NCI-H460 (cell line): ENCODE measurements at places on chromosomes 5 and 9.

DNA sequence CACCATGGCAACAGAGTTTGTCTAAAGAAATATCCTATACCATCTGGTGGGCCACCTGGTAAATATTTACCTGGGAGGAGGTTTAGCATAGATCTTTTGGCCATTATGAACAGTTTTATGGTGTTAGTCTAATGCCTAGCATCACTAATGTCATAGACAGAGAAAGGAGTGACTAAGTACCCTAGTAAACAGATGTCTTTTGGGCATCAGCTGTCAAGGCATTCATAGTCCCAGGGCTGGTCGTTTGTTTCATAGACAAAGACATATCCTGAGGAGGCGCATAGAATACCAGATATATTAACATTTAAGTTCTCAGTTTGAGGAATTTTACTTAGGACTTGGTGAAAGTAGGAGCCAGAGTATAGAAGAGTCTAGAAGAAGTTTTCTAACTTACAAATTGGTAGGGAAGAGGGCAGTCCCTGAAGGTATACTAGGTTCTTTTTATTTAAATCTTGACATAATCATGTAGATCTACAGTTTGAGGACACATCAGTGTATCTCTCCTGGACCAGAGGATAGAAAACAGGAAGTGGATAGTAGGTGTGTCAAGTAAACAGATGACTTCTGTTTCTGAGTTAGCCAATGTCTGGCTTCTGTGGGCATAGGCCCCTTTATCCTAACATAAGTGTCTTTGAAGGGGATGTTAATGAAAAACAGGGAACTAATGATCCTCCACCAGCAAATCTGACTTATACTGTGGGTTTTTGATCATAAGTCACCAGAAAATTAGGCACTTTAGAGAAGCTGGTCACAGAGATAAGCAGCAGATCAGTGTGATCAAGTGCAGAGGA is 105.0 kb upstream of the PRSS3 start:
- DNase-seq: no peak

DNA sequence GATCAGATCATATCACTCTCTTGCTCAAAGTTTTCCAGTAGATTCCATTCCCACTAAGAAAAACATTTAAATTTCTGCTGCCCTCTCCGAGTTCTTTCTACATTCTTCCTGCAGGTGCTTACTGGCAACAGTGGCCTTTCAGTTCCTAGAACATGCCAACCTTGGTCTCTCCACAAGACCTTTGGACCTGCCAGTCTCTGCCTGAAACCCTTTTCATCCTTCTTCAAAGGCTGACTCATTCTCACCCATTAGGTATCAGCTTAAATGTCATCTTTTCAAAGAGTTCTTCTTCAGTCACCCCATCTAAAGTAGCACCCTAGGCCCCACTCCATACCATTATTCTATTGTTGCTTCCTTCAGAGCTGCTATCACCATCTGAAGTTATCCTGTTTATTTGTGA is 21.8 kb downstream of the PPIC start:
- no peak for DNase-seq

GRCh38 chr9:121780177-121781040 is 129.0 kb downstream of the DAB2IP start:
- DNase-seq: no peak

- no peak for DNase-seq
Observed at GRCh38 chr9:38404314-38404713, 11.8 kb downstream of the ALDH1B1 start.

DNA sequence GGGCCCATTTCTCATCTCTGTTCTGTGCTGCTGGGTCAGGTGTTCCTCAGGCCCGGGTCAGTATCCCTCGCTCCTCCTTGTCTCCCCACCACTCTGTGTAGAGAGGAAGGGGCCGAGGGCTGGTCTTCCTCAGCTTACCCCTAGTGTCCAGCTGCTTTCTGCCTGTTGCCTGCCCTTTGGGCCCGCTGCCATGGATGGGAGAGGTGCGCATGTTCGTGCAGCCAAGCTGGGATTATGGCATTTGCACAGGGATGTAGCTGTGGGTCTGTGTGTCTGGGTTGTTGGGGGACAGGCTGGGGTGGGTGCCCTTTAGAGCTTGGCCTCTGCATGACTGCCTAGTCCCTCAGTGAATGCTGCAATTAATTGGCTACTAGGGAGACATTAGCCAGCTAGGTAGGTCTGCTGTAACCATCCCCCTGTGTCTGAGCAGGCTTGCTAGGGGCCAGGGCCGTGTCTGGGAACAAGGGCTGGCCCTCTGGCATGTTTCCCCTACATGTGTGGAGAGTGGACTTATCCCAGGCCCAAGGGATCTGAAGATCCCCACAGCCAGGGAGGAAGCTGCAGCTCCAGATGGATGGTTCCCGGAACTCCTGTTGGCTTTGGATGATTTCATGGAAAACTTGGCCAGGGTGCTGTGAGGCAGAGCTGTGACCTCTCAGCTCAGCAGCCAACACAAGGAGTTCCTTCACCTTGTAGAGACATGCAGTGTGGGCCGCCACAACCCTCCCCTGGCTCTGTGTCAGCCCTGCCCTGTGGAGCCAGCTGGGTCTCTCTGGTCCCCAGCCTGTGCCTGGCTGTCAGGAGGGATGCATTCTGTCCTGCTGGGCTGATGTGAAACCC is 161.9 kb downstream of the MACROH2A1 start:
- no peak for DNase-seq

- peak; percentile 51 for DNase-seq
Observed at GRCh38 chr9:3962971-3963642, 336.8 kb downstream of the GLIS3 start.

DNA sequence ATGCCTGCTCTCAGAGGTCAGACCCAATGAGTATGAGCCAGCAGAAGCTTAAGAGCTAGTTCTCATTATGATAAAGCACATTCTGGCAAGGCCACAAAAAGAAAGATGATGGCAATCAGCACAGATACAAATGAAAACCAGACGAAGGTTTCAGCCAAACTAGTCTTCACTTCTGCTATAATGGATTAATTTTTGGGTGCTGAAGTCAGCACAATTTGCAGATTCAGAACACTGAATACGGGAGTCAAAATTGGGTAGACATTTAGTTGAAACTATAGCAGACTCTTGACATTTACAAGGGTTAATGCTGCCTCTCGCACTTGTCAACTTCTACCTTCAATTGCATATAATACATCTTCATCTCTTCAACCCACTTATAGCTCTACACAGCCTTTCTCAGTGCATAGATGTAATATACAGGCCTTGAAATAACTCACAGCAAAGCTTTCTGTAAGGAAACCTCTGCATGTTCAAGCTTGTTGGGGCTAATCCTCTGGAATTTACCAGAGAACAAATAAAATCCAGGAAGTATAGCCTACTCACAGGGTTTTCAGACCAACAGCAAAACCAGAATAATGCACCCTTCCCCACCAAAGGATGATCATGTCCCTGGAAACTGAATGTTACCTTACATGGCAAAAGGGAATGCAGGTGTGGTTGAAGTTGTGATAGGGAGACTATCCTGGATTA is 77.1 kb downstream of the BAAT start:
- DNase-seq: no peak

- no peak for DNase-seq
Observed at GRCh38 chr9:72886386-72886785, 66.5 kb downstream of the ALDH1A1 start.

GRCh38 chr9:134291961-134292871 is 34.0 kb upstream of the RXRA start:
- no peak for DNase-seq

GRCh38 chr5:139763930-139764791 is 31.4 kb upstream of the PSD2 start:
- DNase-seq: no peak

DNA sequence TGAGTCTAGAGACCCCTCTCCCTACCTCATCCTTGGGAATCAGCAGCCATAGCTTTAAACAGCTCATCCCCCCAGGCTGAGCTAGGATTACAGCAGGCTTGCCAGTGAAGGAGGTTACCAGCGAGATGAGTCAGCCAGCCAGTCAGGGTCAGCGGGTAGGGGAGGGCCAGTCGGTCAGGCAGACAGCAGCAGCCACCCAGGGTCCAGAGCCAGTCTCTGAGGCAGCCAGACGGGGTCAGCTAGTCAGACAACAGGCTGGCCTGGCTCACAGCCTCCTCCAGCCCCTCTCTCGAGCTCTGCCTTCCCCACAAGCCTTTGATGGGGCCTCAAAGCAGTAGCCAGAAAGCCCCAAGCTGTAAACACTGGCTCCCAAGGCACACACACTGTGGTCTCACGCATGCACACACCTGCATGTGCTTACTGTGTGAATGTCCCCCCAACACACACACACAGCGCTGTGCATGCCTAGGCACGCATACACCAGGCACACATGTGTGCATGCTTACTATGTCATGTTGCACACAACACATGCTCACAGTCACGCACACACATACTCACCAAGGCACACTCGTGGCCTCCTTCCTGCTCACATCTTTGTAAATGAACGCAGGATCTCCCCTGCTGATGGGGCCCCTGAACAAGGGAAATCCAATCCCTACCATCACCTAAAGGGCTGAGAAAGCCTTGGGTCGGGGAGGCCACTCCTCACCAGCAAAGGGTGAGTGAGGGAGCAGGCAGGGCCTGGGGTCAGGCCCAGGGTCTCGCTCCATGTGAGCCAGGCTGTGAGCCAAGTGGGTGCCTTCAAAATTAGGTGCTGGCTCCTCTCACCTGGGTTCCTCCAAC is 28.2 kb upstream of the CPLX2 start:
- peak; percentile 48 for DNase-seq

GRCh38 chr5:173790836-173791546 is 97.2 kb upstream of the CPEB4 start:
- DNase-seq: no peak

DNA sequence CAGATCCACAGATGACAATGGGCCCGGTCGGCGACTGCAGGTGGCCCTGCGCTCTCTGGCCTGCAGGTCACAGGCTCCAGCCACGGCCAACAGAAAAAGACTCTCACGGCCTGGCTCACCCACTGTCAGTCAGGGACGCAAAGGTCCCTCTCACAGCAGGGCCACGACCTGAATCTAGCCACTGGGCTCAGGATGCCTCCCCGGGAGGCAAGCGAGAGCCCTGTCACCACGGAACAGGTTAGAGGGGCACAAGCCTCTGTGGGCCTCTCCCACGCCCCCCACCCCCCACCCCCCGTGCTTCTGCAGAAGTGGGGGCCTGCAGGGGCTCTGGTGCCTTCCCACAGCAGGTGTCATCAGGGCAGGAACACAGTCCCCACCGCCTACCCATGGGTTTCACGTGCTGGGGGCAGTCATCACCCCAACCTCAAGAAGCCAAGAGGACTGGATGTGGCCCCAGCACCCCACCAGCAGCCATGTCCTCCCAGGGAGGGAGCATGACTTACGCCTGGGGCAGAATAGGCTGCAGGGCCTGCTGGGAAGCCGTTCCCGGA is 17.3 kb upstream of the EGFL7 start:
- DNase-seq: no peak

GRCh38 chr5:107580889-107581820 is 89.6 kb downstream of the EFNA5 start:
- DNase-seq: no peak

DNA sequence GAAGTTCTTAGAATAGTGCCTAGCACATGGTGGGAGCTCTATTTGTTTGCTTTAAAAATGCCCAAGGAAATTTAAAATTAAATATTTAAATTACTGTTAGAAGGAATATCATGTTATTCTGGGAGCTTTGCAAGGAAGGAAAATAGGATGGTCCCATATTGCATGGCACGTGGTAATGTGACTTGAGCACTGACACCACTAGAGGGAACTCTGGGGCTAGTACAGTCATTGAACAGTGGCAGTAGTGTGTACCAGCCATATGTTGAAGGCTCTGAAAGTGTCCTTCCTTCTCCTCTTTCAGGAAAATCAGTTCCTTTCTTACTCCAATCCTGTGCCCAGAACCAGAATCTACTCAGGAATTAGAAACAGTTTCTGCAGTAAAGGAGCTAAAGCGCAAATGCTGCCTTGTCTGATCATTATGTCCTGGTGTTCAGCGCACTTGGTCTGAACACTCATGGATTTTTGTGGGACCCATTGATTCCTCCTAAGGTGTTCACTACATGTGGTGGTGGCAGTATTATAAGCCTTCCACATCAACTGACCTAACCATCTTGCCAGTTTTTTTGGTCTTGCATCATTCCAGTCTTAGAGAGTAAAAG is 54.1 kb downstream of the GDA start:
- DNase-seq: peak; percentile 54

GRCh38 chr5:14059810-14060209 is 83.3 kb upstream of the TRIO start:
- no peak for DNase-seq

DNA sequence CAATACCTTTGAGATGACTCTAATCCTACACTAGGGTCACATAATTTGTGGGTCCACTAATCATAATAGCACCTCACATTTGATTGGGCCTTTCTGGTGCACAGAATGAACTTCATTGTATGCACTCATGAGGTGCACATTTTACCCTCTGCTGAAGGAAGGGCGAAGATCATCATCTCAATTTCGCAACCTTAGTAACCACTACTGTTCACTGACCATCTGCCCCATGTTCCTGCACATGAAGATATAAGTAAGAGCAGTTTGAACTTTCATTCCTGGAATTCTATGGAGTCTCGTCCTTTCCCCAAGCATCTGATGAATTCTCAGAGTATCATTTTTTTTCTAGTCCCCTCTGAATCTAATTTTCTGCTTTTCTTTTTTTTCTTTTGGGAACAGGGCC is 21.2 kb downstream of the GAS1 start:
- no peak for DNase-seq

- DNase-seq: no peak
Observed at GRCh38 chr9:108783731-108784495, 71.9 kb downstream of the ACTL7B start.

GRCh38 chr5:163867738-163868137 is 362.3 kb downstream of the MAT2B start:
- DNase-seq: no peak

DNA sequence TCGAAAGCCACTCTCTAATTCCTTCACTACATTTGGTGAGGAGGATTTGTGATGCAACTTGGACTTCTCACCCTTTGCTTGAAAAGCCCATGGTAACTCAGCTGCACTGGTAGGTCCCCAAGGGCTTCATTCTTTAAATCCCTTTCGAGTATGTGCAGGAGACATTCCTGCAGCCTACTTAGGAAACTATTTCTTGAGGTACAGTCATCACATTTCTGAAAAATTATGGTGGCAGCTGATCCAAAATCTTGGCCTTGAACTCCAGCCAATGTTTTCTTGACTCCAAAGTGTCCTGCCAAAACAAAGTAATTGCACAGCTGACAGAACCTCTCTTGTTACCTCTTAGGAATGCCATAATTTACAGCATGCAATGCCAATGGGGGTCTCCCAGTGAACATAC is 99.7 kb downstream of the NPR3 start:
- no peak for DNase-seq
